ENCODE measurements at places on chromosomes 2 and 18.

DNA sequence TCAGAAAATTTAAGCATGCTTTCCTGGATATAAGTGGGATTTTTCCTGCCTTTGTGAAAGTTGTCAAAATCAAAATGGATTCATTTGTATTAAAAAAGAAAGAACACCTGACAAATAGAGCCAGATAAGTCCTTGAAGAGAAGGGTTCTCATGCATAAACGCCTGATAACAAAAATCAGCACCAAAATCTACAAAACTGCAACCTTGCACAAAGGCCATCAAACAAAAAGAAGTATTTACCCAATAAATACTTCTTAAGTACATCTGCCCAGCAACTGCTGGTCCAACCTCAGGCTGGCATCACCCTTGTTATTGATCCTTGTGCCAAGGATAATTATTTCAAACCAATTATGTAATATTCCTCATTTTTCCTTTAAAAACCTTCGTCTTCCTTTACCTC lies 315.9 kb downstream of the GPD2 start:
- H3K4me1 ChIP-seq, result no peaks in the 10 kb centered on the region
- no peaks in the 10 kb centered on the region for H3K36me3 ChIP-seq
- H3K4me3 ChIP-seq, result no peak overlapping the region
- H3K27me3 ChIP-seq, result no peaks in the 10 kb centered on the region
- no peak for DNase-seq
- no peak overlapping the region for H3K27ac ChIP-seq

DNA sequence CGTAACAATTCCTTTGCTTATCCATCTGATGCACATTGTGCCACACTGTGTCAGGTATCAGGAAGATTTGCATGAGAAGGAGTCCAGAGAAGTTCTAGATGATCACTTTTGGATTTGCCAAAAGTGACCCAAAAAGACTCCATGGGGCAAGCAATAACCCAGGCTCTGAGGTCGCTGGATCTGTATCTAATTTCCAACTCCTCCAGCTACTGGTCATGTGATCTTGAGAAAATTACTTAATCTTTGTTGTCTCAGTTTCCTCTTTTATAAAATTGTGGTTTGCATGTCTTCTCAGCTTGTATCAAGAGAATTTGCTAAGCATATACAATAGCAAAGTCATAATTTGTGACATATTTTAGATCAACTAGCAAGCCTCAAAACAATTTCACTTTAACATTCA lies 61.3 kb upstream of the ITGA4 start:
- no peaks in the 10 kb centered on the region for H3K27me3 ChIP-seq
- H3K4me3 ChIP-seq, result no peak overlapping the region
- peaks cover 28% of the 10 kb centered on the region for H3K4me1 ChIP-seq
- no peak overlapping the region for H3K27ac ChIP-seq
- H3K36me3 ChIP-seq, result peaks cover 3% of the 10 kb centered on the region
- no peak for DNase-seq

DNA sequence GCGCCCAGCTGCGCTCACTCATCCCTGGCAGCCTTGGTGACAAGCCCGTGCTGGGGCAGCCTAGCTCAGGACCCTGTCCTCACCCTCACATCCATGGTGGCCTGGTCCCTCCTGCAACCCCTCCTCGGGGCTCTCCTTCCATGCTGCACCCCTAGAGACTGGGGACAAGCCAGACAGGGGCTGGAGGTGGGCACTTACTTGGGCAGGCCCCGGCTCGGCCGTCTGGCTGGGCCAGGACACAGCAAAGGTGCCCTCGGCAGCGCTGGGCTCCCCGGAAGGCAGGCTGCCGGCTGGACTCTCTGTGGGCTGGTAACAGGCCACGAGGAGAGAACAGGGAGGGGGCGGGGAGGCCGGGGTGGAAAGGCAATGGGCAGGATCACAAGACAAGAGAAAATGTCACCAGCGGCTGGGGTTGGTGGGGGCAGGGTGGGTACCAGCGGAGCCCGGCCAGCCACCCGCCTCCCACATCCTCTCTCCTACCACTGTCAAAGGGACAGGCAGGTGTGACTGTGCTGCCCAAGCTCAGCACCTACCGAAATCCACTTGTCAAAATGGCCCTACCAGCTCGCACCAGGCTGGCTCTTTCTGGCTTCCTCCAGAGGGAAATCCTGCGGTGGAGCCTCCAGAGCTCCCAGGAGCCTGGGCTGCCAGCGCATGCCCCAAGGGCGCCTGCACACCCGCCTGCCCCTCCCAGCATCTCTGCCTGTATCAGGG lies 54.7 kb downstream of the BIN1 start:
- peaks cover 10% of the 10 kb centered on the region for H3K36me3 ChIP-seq
- H3K27me3 ChIP-seq, result no peaks in the 10 kb centered on the region
- no peaks in the 10 kb centered on the region for H3K4me1 ChIP-seq
- H3K4me3 ChIP-seq, result no peak overlapping the region
- H3K27ac ChIP-seq, result no peak overlapping the region

DNA sequence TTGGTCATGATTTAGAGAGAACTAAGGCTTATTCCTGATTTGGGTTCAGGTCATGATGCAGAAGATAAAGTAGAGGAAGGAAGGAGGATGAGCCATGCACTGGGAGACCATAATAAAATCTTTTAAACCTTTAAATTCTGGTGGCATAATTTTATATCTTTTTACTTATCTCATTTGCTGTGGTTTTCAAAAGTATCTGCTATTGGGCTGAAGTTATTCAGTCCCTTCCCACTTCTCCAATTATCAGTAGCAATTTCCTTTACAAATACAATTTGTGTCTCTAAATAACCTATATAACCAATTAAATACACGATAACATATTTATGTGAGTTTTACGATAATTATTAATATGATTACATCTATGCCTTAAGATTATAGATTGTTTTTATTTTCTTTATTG lies 194.8 kb upstream of the SLC8A1 start:
- H3K4me3 ChIP-seq, result no peak overlapping the region
- H3K27ac ChIP-seq, result no peak overlapping the region
- no peaks in the 10 kb centered on the region for H3K27me3 ChIP-seq
- DNase-seq, result no peak
- H3K36me3 ChIP-seq, result no peaks in the 10 kb centered on the region
- H3K4me1 ChIP-seq, result no peaks in the 10 kb centered on the region

DNA sequence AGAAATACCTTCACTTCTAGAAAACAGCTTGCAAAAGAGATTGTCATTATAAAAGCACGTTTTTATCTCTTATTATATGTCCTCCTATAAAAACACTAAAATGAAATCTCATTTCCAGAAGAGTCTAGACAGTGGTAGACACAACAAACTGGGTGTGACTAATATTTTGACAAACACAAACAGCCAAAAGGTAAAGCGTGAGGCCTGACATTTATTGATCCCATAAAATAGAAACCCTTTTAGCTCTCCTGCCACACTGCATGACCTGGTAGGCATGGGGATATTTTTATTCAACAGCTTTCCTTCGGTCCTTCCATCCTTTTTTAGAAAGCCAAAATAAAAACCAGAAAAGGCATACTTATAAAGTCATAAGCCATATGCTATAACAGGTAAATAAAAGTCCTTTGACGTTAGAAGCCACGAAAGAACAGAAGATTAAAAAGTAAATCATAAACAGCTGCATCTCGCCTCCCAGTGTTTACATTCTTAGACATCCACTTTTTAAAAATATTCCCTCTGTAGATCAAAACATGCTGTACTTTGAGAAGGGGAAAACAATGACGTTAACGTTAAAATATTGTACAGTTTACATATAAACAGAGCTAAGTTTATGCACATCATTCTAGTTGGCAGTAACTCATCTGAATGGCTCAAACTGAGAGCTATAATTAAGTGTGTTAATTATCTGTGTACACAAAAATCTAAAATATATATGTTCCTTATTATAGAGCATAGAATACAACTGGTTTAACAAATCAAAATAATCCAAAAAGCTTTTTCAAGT lies 44.6 kb downstream of the IRS1 start:
- H3K4me3 ChIP-seq, result no peak overlapping the region
- H3K27me3 ChIP-seq, result no peaks in the 10 kb centered on the region
- no peaks in the 10 kb centered on the region for H3K36me3 ChIP-seq
- H3K27ac ChIP-seq, result no peak overlapping the region

Data from activated T-helper 1 cell treated with anti-CD3 and anti-CD28 coated beads, Interleukin-12 subunit alpha, Interleukin-12 subunit beta, Interleukin-2, Interleukin-4 antibody, amounts not matched to agents 30 ng/mL and 10 ng/mL and 1 ng/mL, durations not matched to agents 14 hours and 24 hours and 36 hours (primary cell).